A673 (cell line): ENCODE measurements at places on chromosomes 11 and 22. TPM values are rescaled to one million over a fixed set of nuclear protein-coding genes. Genes with fewer than 3 reads are reported as not detected.

FAM111B gene
- total RNA-seq: 41.5 and 50.1 TPM in 2 replicates

NCF4 gene
- not detected in 2 replicates for total RNA-seq

POU2AF1 gene
- total RNA-seq: not detected in 2 replicates

PVALB gene
- not detected in 2 replicates for total RNA-seq

KIF18A gene
- total RNA-seq: 103 and 117 TPM in 2 replicates
